Immature natural killer cell (primary cell): ENCODE measurements at places on chromosomes 7 and 10.

DNA sequence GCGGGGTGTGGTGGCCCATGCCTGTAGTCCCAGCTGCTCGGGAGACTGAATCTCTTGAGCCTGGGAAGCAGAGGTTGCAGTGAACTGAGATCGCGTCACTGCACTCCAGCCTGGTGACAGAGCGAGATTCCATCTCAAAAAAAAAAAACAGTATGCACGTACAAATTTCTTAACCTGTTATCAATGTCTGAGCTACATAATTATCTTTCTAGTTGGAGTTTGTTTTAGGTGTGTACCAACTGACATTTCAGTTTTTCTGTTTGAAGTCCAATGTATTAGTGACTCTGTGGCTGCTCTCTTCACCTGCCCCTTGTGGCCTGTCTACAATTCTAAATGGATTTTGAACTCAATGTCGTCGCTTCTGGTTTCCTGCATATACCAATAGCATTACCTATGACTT is 40.3 kb downstream of the CD36 start:
- DNase-seq = no peak

DNA sequence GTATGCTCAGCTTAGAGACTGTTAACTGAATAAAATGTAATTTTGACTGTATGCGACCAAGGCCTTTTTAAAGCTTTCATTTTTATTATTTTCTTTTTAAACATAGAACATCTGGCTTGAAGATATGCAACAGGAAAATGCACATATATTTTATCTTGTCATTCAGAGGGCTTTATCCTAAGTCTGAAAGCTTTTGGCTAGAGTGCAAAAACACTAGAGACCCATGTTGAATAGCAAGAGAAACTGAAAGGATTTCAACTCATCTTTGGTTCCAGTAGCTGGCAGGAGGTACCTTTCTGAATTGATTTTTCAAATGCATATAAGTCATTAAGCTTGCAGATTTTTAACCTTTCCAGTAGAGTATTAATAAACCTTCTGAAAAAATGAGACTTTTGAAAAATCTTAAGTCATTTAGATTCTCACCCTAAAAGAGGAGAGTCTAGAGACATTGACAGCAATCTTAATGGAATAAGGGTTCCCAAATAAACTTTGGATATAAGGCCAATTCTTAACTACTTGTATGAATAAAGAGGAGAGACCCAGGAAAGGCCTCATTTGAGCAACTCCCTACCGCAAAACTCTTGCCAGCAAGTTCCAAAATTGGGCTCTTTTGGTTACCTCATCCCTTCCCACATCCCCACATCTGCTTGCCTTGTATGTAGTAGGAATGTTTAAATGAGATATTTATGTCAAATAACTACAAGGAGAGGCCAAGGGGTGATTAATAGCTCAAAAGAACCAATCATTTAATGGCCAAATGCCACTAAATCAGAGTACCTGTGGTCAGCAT is 454.4 kb downstream of the HTR7 start:
- DNase-seq = no peak

DNA sequence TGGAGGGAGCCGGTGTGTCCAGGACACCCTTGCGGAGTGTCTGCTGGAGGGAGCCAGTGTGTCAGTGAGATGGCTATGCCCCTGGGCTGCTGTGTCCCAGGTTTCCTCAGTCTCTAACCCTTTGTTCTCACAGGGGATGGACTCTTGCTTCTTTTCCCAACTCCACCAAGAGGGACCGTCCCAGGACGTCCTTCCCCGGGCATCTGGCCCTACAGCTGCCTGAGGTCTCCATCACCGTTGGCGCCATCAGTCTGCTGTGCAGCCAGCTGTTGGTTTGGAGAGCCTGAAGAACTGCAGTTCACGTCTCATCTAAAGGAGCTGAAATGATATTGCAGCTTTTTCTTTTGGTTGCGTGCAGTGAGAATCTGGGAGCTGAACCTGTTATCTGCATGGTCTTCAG is 136.2 kb downstream of the VIPR2 start:
- no peak for DNase-seq

DNA sequence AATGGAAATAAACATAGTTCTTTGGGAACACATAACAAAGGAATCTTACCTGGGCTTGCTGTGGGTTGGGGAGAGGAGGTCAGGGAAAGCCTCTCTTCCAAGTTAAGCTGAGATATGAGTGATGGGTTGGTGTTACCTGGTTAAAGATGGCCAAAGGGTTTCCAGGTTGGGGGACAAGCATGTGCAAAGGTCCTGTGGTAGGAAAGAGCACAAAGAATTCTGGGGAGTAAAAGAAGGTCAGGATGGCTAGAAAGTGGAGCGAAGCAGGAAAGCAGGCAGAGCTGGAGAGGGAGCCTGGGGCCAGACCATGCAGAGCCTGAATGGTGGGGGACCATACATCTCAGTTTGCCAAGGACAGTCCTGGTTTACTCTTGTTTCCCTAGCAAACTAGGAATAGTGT is 133.2 kb downstream of the CFAP58 start:
- DNase-seq = no peak

DNA sequence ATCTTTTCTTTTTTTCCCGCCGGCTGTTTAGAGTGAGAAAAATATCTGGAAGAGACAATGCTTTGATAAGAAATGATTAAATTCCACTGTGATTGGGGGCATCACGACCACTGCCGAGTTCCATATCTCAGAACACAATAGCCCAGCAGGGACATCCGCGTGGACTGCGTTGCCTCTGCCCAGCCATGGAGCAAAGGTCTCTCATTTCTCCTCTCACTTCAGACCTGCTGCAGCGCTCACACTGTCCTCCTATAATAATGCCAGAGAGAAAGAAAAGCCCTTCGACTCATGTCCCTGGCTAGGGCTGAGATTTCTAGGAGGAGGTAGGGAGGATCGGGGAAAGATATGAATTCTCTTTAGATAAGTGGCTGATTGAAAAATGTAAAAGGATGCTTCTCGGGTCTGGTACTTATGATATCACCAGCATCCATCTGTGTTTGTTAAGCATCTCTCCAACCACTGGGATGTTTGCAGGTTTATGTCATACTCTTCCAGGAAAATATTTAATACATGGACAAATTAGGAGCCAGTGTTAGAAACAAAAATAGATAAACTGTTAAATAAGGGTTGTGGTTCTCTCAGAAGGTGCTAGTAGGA is 472.9 kb upstream of the AKR1E2 start:
- no peak for DNase-seq

DNA sequence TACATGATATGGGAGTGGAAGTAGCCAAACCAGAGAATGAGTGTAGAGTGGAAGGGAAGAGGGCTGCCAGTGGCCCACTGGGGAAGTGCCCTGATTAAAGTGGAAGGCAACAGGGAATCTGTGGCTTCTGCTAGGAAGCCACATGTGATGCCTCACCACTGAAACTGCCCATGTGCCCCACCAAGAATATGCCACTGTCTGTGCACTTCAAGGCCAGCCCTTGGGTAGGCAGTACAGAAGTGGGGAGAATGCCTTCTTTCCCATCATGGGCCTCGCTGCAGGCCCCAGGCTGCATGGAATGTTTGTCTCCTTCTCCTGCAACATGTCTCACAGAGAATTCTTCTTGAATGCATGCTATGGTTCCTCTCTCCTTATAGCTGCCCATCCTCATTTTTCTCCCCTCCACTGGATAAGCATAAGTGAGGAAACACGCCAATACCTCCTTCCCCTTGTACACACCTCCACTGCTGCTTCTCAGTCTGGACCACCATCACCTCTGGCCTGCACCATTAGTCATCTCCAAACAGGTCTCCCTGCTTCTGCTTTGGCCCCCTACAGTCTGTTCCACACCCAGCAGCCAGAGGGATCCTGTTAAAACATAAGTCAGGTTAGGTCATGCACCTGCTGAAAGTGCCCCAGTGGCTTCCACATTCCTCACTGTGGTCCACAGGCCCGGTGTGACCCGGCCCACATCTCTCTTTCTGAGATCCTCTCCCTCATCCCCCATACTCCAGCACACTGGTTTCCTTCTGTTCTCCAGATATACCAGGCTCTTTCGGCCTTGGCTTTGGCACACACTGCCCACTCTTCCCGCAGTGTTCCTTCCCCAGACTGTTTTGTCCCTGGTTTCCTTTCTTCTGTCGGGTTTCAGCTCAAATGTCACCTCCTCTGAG is 37.1 kb downstream of the SNX10 start:
- no peak for DNase-seq

- no peak for DNase-seq
Observed at GRCh38 chr7:1819259-1819841, 149.3 kb downstream of the ELFN1 start.

DNA sequence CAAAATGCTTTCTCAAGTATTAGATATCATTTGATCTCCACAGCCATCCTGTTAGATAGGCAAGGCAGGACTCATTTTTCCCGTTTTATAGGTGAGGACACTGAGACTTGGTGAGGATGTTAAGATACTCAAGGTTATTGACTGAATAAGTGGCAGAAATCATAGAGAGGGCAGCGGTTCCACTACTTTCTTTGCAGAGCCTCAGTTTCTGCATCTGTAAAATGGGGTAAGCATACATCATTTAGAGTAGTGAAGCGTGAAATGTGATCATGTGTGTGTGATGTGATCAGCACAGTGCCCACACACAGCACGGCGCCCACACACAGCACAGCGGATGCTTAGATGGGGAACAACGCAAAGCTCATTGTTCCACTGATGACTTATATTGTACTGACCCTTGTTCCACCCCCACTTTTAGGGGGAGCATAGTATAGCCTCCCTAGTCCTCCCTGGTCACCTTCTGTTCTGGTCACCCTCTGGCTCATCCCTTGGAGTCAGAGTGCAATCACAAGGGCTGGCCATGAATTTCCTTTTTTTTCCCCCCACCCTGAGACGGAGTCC is 10.5 kb downstream of the UBTD1 start:
- no peak for DNase-seq

DNA sequence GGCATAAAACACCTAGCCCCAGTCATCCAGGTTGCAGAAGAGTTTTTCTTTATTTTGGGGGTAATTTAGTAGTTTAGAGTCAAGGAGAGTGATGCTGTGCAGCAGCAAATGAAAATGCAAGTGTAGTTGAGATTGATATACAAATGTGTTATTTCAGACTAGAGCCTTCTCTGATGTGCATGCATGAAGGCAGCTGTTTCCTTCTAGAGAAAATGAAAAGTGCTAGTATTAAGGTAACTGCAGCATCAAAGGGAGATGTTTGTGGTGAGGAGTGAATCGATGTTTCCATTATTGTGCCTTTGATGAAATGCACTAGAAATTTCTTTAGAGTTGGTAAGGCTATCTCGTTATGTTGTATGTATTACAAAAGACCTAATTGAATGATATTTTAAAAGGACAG is 339.3 kb downstream of the SORCS3 start:
- no peak for DNase-seq

DNA sequence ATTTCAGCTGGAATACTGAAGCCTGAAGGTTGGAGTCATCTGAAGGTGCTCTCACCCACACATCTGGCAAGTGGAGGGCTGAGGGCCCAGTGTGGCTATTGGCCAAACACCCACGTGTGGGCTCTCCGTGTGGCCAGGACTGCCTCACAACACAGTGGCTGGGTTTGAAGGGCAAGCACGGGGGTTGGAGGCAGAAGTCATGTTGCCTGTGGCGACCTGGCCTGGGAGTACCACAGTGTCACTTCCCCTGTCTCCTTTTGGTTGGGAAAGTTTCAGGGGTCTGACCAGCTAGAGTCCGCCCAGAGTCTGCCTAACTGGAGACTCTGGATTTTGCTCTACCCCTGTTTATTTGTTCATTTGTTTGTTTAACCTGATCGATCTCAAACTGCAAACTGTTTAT is 169.5 kb downstream of the DNAJB6 start:
- no peak for DNase-seq

DNA sequence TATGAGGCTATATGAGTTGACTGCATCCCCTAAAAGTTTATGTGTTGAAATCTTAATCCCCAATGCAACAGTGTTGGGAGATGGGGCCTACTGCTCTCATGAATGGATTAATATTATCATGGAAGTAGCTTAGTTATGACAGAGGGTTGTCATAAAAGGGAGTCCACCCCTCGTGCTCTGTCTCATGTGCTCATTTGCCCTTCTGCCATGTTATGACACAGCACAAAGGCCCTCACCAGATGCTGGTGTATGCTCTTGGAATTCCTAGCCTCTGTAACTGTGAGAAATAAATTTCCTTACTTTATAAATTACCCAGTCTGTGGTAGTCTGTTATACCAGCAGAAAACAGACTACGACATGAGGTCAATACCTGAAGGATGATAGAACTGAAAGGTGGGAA is 17.6 kb upstream of the PANK1 start:
- no peak for DNase-seq

- no peak for DNase-seq
Observed at GRCh38 chr10:79422178-79422892, 23.1 kb downstream of the ZCCHC24 start.

GRCh38 chr7:87318741-87319140 is 26.7 kb upstream of the CROT start:
- DNase-seq = no peak

- DNase-seq = no peak
Observed at GRCh38 chr7:144086730-144087129, 652 bp downstream of the OR2A12 start.

DNA sequence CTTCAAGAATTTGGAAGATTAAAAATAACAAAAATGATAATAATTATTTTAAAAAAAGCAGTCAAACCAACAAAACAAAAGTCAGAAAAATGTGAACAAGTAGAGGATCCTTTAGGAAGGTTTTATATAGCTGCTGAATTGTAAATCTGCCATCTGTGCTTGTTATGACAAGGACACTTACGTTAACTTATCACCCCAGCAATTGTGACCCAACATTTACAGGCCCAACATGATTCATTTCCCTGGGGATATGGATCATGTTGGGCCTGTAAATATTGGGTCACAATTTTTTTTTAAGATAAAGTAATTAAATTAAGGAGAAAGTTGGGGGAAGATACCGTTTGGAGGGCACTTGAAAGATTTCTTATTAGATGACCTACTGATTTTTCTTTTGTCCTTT is 261.4 kb upstream of the HABP2 start:
- no peak for DNase-seq

GRCh38 chr7:75813781-75814236 is at the start of gene CCL24:
Gene CCL24 (minus strand): TSS chr7:75813806. CDS start chr7:75813715, 91 bp downstream.
- no peak for DNase-seq

- DNase-seq = no peak
Observed at GRCh38 chr10:21184984-21185383, 287.9 kb upstream of the NEBL start.
